ENCODE measurements at places on chromosomes 6 and 20.
A peak's percentile ranks its signal among the peaks of the same experiment; 100 is the strongest.

GRCh38 chr20:15098351-15098750 lies 760.9 kb upstream of the FLRT3 start:
- no peak for DNase-seq

DNA sequence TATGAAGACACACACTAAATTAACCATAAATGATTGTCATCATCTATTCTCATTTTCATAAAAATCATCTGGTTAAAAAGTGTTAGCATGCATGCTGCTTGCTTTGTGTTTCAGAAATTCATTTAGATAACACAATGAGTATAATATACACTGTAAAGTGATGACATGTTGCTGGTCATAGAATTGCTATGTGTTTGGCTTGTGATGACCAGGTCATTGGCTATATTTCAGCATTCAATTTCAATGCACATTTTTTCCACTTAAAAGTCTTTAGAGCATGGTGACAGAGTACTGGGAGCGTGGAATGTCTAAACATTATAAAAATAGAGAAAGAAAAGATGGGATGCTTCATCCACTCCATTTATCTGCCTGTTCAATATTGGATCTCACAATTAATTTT lies 1291.1 kb upstream of the MAP3K7 start:
- no peak for DNase-seq

DNA sequence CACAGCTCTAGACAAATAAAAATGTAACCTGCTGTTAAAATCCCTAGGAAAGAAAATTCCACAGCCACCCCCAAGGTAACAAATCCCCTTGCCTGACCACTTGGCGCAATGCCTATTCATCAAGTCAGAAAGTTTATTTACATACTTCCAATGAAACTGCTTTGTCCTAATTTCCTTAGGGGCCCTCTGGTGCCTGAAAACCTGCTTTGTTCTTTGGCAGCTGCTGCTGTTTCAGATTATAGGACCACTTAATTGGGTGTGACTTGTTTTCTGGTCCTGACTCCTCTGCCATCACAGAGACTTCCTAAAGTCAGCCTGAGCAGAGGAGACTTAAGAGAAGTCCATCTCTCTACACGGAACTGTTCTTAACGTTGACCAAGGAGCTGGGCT lies 323.6 kb downstream of the UBE3D start:
- DNase-seq: no peak

GRCh38 chr6:54970337-54970736 lies 123.8 kb downstream of the FAM83B start:
- no peak for DNase-seq

GRCh38 chr20:46774943-46775560 lies 65.6 kb downstream of the SLC2A10 start:
- DNase-seq: no peak

DNA sequence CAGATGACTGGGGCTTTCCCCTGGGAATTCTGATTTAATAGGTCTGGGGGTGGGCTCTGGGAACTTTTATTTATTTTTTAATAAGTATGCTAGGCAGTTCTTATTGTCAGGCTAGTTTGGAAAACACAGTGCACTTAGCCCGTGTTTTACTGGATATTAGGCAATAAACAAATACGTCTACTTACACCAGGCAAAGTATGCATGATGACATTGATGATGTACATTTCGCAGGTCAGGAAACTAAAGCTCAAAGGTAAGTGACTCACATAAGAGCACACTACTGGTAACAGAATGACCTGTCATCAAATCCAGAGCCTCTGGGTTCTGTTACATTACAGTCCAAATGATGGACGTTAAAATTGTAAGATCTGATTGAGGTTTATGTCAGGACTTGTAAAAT lies 144.4 kb upstream of the EXOC2 start:
- DNase-seq: no peak

- no peak for DNase-seq
These were observed 21.9 kb downstream of the CD40 start for GRCh38 chr20:46139908-46140482.

DNA sequence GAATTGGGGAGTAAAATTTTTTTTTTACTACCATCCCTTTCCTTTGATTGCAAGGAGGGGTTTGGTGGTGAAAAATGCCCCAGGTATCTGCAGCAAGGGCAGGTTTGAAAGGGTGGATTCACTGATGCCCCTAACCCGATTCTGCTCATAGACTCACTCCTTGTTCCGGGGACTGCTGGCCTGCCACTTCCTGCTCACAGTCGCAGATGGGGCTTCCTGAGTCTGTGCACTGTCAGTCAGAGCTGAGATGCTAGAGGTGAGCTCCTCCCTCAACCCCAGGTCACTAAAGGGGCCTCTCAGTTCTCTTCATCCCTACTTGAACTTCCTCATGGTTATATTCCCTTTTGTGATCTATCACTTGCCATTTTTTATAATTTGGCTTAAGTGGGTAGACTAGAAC lies 357.9 kb downstream of the FARS2 start:
- no peak for DNase-seq

- peak; percentile 3 for DNase-seq
These were observed 28.4 kb downstream of the SYNJ2 start for GRCh38 chr6:158009935-158010585.

- no peak for DNase-seq
These were observed 517.6 kb downstream of the CD83 start for GRCh38 chr6:14635195-14635594.

- no peak for DNase-seq
These were observed 212.6 kb downstream of the THBS2 start for GRCh38 chr6:169041078-169041477.

DNA sequence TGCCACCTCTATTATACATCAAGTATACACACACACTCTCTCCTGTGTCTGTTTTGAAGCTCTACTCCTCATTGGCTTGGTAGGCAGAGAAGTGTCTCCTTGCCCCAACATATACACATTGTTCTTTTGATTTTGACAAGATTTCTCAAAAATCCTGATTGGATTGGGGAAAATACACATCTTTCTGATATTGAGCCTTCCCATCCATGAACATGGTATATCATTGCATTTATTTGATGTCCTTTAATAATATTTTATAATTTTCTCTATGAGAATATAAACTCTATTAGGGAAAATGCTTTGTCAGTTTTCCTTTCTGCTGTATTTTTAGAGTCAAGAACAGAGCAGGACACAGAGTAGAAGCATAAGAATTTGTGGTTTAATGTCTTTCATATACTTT lies 7.2 kb downstream of the TTLL9 start:
- DNase-seq: no peak

DNA sequence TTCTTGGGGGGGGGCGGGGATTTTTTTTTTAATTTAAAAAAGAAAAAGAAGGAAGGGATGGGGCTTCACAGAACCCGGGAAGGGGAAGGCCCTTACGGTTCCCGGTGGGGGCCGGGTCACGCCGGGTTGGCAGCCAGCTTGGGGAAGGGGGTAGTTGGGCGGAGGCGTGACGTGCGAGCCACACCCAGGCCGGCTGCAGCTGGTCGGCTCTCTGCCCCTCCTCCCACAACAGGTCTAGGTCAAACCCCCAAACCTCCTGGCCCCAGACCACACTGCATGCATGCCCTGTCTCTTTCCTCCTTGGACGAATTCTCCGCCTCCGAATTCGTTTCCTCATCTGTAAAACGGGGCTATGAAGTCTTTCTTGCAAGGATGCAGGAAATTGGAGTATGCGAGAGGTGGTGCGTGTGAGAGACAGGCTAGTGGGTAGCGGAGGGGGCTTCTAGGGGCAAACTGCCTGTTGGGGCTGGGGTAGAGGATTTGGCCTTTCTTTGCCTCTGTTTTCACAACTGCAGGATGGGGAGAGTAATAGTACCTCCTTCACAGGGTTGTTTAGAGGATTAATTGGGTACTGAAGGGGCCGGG lies 828 bp downstream of the HCK start:
- peak; percentile 68 for DNase-seq

- DNase-seq: no peak
These were observed 436.6 kb downstream of the PRKN start for GRCh38 chr6:162290846-162291465.

DNA sequence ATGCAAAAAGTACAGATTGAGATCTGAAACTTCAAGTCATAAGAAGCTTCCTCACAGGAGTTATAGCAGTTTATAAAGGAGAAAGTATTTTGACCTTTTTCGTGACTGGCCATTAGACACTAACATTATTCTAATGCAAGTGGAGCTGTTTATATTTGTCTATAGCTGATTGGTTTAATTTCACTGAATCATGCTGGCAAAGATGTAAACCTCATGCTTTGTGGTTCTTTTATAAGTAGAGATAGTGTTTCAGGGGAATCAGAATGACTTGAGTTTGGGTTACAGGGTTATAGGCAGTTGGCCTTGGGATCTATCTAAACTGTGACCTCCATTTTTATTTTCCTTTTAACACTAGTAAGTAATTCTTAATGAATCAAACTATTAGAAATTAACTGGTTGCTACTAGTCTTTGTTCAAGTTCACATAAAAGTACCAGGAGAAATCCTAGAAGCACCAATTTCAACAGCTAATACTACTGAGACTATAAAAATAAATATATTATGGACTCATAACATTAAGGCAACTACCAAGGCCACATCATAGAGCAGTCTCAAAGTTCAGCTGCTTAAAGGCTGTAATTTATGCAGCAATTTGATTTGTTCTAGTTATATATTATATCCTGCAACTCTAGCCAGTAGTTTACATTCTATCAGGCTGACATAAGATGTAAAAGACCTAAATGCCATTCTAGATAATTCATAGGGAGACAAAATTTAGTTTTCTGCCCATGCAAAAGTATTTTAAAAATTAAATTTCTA lies 94.0 kb downstream of the RNGTT start:
- DNase-seq: no peak

- no peak for DNase-seq
These were observed at the start of gene CASS4 for GRCh38 chr20:56411759-56412472. Gene CASS4, plus strand, starts transcription at chr20:56412260. Its CDS starts 199 bp downstream, at chr20:56412459.

DNA sequence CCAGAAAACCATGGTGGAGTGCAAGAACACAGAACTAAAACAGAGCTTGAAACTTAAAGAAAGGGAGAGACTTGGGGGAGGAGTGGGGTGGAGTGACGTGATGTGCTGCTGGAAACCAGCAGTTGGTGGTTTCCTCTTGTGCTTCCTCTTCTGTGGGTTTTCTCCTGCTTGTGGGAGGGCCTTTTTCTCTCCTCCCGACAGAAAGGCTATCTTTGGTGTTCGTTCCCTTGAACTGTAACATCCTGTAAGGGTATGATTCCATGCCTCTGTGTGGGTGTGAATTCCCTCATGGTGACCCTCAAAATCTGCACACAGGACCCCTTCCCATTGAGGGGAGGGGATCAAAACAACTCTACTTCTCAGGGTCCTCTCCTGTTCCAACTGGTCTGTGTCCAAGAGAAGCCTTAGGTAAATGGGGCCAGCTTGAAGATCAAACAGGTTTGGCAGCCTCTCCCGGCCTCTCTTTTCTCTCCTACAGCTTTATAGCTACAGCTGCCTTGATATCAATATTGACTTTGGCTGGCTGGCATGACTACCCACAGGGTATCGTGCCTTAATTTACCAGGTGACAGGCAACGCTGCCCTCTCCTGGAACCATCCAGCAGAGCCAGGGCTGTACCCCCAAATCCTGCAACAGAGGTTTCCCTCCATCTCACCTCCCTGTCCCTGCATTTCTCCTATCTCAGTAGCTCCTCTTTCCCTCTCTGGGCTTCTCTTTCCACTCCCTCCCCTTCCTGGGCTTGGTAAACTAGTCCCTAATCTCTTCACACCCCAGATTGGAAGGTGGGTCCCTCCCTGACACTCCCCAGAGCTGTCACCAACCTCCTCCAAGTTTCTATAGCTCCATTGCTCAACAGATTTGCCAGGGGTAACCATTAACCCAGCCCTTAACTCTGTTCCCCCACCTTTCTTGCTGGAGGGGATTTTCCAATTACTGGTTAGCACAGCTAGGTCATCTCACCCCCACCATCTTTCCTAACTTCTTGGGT lies 1.5 kb upstream of the MSH5 start:
- no peak for DNase-seq

GRCh38 chr6:109507490-109508072 lies 24.6 kb upstream of the ZBTB24 start:
- no peak for DNase-seq

- DNase-seq: no peak
These were observed 24.3 kb upstream of the CCN5 start for GRCh38 chr20:44690781-44691423.

DNA sequence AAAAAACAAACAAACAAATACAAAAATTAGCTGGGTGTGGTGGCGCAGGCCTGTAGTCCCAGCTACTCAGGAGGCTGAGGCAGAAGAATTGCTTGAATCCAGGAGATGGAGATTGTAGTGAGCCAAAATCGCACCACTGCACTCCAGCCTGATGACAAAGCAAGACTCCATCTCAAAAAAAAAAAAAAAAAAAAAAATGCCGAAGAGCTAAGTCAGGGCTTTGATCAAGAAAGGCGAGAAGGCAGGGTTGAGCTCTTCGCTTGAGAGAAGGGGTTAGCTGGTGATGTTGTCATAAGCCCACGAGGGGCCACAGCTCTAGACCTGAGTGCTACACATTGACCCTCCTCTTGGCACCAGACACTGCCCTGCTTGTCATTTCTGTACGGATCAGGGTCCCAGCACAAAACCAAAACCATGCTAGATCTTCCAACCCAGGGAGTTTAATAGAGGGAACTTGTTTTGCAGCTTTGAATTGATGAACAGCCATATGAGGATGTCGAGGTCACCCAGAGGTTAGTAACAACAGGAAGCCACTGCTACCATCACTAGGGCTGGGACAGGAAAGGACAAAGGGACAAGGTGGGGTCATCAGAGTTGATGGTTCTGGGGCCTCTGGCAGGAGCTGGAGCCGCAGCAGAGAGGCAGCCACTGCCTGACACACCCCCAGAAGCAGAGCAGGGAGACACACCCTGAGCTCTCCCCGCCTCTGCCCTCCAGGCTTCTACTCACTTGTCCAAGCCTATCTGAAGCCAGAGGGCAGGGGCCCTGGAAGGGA lies 122.7 kb downstream of the SNX5 start:
- DNase-seq: no peak

All from left ventricle myocardium inferior (tissue), 1 donor.